ENCODE measurements at places on chromosomes 2 and 18. TPM values are rescaled to one million over a fixed set of nuclear protein-coding genes. Genes with fewer than 3 reads are reported as not detected.

DNA sequence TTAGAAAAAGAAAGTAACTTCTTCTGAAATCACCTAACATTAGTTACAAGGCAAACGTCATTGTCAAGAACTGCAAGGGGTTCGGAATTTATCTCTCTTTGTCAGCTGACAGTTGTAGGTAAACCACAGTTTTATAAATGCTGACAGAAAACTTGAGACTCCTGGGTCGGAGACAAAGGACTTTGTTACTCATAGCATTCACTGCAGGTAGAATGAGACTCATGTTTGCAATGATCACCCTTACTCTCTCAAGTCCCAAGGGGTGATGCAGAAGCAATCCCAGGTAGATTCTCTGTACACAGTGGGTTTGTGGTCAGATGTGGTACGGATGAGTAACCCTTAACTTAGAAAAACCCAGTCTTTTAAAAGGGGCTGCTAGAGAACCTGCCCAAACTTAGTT is 757.8 kb downstream of the TRIB2 start:
- no peak for DNase-seq

DNA sequence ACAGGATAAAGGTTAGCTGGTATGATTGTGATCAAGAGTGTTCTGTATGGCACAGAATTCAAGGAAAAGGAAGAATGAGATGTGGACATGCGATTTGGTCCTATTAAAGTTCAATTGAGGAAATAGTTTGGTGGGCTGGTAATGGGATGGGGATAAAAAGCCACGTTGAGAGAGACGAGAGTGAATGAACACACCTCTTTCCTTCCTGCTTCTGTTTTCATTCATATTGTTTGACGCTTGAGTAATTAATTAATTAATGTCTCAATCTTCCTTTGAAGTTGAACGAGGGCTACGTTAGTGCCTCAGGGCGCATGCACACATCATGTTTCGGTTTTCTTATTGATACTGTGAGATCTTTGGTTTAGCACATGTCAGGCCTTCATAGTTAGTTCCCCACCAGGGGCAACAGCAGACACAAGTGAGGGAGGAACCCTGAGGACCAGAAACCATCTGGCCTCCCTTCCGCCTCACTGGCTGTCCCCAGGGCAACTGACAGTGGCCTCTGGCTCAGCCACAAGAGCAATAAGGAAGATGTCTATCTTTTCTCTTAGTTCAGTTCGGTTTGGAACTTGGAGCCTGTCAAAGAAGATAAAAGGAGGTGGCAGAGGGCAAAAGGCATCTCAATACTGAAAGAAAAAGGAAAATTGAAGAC is 116.0 kb downstream of the LIPG start:
- DNase-seq = no peak

DNA sequence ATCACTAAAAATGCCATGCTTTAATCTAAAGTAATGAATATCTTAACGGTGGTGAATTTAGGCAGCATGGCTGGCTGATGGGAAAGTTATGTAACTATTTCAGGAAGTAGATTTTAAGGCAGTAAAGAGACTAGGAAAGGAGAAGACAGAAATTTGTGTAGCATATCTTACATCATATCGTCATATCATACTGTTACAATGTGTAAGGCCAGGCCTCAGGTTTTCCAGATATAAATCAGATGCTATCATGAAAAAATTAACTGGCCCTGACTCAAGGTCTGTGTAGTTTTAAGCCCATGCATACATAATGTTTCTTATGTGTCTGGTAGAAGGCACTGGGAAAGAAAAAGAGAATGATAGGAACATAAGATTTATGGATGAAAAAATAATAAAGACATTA is 8.9 kb upstream of the FAP start:
- DNase-seq = no peak

Gene C2orf78
- 0.37 TPM for total RNA-seq

Gene PSMA8
- total RNA-seq = not detected

Gene CRYGC
- not detected for total RNA-seq

Gene CXCR1
- total RNA-seq = not detected

GRCh38 chr2:69958480-69958879 is 3.0 kb downstream of the ASPRV1 start:
- DNase-seq = no peak

Measured in WTC11 (cell line).